ENCODE measurements at places on chromosomes 4 and X.

DNA sequence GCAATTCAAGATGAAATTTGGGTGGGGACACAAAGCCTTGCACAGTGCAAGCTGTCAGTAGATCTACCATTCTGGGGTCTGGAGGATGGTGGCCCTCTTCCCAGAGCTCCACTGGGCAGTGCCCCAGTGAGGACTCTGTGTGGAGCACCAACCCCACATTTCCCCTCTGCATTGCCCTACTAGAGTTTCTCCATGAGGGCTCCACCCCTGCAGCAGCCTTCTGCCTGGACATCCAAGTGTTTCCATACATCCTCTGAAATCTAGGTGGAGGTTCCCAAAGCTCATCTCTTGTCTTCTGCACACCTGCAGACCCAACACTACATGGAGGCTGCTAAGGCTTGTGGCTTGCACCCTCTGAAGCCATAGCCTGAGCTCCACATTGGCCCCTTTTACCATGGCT lies 402.3 kb downstream of the RAB28 start:
- no peak for DNase-seq

DNA sequence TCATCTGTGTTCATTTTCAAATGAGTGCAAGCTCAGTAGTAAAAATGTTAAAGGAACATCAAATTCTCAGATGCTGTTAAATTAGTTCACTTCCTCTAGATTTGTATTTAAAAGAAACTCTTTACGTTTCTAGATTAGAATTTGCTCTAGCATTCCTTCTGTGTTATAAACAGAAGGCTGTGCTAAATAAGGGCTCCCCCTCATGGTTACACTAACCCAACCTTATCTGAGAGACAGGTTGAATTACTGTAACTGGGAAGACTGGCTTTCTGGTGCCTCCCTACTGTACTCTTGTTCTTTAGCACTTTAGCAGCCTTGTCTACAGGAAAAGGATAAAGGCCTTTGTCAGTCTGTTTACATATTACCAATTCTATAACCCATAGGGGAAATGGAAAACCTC lies 56.8 kb downstream of the RXFP1 start:
- DNase-seq: no peak

- no peak for DNase-seq
Observed at GRCh38 chr4:110271986-110272385, 73.6 kb upstream of the ELOVL6 start.

- no peak for DNase-seq
Observed at GRCh38 chr4:69763233-69763632, 2.8 kb upstream of the SULT1B1 start.

DNA sequence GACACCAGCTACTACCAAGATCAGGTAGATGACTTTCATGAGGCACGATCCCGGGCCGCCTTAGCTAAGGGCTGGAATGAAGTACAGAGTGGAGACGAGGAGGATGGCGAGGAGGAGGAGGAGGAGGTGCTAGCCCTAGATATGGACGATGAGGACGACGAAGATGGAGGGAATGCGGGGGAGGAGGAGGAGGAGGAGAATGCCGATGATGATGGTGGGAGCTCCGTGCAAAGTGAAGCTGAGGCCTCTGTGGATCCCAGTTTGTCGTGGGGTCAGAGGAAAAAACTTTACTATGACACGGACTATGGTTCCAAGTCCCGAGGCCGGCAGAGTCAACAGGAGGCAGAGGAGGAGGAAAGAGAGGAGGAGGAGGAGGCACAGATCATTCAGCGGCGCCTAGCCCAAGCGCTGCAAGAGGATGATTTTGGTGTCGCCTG lies 481 bp downstream of the UTP3 start:
- DNase-seq: peak; percentile 14

GRCh38 chr4:173504181-173504503 lies 25.9 kb downstream of the HAND2 start:
- no peak for DNase-seq

- DNase-seq: no peak
Observed at GRCh38 chrX:99242001-99242400, 1168.1 kb downstream of the PCDH19 start.

DNA sequence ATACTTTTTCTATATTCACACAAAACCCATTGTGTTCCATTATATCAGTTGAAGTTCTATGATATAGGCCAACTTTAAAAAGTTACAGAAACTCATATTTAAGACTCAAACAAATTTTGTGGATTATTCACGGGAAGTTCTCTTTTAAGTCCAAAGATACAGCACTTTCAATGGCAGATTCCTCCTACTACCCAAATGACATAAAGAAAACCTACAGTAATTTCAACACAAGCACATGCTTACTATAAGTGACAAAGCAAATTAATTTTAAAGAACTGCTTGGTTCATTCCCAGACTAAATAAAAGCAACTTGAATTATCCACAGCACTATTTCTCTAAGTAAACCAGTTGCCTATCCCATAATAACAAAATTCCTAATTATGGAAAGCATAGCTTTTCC lies 4.1 kb downstream of the PPA2 start:
- no peak for DNase-seq

- DNase-seq: no peak
Observed at GRCh38 chr4:59698041-59698440, 1502.1 kb upstream of the ADGRL3 start.

DNA sequence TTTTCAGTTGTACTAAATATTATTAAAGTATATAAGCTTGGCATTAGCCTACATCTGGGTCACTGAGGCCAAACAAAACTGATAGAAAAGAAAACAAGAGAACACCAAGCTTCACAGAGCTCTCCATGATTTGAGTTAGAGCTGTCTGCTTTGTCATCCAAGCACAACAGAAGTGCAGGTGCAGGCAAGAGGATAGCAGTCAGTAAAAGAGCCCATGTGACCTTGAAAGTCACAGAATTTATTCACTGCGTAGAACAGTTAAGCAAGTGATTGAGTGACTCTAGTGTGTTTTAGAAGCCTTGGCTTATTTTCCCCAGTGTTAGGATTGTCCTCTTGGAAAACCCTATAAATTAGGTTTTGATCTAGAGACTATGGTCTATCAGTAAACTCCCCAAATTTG lies 49.4 kb upstream of the PRDM5 start:
- no peak for DNase-seq

DNA sequence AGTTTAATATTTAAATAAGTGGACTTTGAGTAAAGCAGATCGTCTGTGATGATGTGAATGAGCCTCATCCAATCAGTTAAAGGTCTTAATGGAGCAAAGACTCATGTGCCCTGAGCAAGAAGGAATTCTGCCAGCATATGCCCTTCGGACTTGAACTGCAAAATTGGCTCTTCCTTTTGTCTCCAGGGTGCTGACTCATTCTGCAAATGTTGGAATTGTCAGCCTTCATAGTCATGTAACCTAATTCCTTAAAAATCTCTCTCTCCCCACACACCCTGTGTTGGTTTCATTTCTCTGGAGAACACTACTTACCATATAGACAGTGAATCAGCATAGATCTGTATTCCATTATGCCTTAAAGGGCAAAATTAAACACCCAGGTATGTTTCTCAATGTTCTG lies 609.8 kb upstream of the GALNTL6 start:
- DNase-seq: no peak

DNA sequence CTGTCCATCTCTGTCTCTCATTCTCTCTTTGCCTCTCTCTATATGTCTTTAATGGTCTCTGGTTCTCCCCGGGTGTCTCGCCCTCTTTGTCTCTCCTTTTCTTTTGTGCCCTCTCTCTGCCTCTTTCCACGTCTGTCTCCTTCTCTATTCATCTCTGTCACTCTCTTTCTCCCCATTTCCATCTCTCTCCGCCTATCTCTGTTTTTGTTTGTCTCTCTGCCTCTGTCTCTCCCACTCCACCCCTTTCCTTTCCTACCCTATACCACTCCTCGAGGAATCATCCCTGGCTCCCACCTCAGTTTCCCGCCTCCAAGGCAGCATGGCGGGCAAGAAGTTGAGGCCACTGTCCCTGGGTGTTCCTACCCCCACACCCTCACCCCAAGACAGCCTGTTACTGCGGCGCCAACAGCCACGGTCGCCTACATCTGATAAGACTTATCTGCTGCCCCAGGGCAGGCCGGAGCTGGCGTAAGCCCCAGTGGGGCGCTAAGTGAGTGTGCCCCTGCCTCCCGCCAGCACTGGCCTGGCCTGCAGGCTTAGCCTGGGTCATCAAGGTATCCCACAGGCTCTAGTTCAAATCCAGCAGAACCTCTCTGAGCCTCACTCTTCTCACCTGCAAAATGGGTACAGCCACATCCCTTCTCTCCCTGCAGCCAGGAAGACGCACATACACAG lies 713 bp upstream of the GATA1 start:
- no peak for DNase-seq

DNA sequence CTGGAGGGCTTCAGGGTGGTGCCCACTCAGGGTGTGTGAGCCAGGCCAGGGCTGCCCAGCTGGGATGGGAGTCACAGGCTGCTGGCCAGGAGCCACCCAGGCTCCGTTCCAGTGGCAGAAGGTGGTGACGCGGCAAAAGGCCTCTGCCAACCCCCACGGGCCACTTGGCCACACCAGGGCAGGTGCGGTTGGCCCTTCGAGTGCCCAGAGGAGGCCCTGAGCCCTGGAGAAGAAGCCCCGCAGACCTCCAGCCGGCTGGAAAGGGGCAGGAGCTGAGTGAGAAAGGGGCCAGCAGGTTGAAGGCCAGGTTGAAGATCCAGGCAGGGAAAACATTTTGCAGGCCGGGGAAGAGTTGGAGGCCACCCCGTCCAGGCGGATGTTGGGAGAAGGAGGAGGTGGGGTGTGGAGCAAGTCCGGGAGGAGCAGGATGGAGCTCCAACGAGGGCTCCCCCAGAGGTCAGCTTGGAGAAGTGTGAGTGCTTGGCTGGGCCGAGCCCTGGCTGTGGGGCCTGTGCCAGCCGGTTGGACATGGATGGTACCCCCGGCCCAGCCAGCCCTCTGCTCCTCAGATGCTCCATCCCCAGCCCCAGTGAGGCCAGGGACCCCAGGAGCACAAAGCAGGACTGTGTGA lies 2.8 kb upstream of the CPLX1 start:
- no peak for DNase-seq

DNA sequence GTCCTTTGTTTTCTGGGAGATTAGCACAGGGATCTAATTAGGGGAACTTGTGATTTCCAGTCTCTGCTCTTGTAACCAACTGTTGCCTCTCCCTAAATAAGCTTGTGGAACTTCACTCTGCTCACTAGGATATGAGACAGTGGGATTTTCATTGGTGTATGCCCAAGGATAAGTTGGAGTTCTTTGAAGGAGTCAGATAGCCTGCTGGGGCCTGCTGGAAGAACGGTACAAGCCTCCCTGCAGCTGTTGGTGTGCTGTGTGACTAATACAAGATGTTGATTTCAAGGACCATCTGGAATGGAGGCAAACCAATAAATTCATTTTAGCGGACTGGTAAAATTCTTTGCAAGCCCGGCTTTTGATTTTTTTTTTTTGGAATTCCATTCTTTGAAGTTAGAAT lies 167.0 kb downstream of the AASDH start:
- DNase-seq: no peak

GRCh38 chrX:111411557-111411956 lies 435 bp downstream of the DCX start:
- no peak for DNase-seq

GRCh38 chr4:113783701-113784100 lies 22.2 kb upstream of the CAMK2D start:
- no peak for DNase-seq

DNA sequence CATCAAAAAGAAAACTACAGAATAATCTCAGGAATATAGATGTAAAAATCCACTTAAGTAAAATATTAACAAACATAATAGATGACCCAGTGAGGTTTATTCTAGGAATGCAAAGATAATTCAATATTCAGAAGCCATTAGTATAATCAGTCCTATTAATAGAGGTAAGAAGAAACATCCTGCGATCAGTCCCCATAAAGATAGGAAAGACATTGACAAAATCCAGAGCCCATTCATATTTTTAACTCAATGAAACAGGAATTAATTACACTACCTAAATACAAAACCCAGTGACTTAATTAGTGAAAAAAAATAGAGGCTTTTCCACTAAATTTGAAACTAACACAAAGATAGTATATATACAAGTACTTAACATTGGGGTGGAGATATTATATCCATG lies 321.4 kb upstream of the INTU start:
- DNase-seq: no peak

Measured in activated CD4-positive, alpha-beta T cell treated with anti-CD3 and anti-CD28 coated beads, Interleukin-2, amount 10 ng/mL, durations not matched to agents 7 days and 5 days (primary cell).